ENCODE measurements at places on chromosomes 13 and 19.

DNA sequence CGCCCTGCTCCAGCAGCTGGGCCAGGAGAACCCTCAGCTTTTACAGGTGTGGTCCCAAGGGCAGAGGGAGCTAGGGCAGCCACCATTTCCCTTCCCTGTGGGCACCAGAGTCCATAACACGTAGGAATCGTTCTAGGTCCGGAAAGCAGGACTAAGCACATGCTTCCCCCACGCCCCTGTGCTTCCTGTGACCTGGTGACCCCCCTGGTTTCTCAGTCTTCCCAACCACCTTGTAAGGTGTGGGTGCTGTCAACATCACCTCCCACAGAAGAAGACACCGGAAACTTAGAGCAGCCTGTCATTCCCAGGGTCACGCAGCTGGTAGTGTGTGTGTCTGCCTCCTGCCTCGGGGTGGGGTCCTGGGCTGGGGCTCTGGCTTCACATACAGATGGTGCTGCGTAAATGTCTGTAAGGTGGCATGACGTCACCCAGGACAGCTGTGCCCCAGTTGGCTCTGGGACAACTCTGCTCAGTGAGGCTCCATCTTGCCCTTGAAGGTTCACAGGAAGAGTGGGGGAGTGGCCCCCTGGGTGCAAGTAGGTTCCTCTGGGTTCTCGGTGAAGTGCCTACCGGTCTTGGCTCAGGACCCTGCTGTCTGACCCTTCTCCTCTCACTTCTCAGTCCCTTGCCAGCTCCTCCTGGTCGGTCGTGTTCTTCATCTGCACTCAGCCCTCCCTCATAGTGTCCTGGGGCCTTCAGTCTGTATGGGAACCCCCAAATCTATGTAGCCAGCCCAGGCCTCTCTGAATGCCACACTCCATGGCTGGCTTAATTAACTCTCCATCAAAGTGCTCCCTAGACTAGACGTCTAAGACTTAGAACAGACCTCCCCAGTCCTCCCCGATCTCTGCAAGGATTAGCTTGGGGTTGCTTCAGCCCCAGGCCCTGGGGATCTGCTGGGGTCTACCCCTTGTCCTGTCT lies 4.0 kb downstream of the RAD23A start:
- DNase-seq = no peak

DNA sequence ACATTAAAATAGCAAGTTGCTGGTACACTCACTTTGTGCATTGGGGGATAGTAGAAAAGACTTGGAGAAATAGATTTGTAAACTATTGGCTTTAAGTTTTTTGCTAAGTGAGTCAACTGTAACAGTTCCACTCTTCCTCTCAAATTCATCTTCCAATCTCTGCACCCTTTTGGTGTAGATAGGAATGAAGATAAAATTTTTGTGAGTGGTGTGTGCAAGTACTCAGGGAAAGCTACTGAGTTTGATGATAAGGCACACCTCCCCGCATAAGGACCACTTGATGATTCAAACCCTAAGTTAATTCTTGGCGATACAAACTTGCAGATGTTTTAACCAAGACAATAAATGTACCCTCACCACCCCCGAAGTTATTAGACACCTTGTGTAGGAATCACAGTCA lies 168.3 kb upstream of the SLITRK1 start:
- no peak for DNase-seq

DNA sequence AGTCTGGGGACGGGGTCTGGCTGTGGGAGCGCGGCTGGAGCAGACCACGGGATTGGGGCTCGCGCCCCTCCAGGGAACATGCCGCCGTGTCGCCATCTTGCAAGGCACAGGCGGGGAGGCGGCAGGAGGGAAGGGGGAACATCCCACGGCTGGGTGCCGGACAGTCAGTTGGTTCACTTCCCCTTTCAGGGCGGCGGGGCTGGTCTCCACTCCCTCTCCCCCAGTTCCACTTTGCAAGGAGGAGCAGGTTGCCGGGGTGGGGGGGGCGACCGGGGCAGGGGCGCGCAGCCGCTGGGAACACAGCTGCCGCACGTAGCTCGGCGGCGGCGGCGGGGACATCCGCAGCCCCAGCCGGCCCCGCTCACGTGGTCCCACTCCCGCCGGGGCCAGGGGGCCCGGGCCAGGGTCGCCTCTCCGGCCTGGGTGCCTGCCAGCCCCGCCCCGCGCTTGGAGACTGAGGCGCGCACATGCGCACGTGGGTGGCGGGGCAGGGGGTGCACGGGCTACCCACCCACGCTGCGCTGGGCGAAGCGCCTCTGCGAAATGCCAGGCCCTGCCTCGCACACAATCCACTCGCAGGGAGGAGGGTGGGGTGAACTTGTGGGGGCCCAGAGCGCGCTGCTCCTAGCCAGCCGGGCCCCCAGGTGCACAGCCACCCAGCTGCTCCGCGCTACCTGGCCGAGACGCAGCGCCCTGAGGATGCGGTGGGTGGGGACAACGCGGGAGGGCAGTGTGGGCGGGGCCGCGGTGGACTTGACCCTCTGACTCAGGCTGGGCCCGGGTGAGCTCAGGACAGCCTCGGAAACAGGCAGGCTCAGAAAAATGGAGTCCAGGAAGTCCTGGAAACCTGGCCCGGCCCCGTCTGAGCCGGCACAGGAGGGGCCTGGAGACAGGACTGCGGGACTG lies 6.4 kb downstream of the KLF16 start:
- DNase-seq = peak; percentile 85

- DNase-seq = peak; percentile 78
These were observed 73.9 kb upstream of the SLC10A2 start for GRCh38 chr13:103140001-103140671.

- no peak for DNase-seq
These were observed 70.1 kb downstream of the NALCN start for GRCh38 chr13:101346161-101346560.

GRCh38 chr19:53985863-53986262 lies 5.6 kb upstream of the CACNG6 start:
- no peak for DNase-seq

DNA sequence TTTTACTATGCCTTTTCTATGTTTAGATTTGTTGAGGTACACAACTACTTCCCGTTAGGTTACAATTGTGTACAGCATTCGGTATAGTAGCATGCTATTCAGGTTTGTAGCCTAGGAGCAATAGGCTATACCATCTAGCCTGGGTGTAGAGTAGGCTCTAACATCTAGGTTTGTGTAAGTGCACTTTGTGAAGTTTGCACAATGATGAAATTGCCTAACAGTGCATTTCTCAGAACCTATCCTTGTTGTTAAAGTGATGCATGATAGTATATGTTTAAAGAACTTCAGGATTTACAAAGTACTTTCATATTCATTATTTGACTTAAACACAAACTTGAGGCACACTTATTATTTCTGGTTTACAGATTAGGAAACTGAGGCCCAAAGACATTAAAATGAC lies 11.5 kb upstream of the SERPINE3 start:
- DNase-seq = no peak

DNA sequence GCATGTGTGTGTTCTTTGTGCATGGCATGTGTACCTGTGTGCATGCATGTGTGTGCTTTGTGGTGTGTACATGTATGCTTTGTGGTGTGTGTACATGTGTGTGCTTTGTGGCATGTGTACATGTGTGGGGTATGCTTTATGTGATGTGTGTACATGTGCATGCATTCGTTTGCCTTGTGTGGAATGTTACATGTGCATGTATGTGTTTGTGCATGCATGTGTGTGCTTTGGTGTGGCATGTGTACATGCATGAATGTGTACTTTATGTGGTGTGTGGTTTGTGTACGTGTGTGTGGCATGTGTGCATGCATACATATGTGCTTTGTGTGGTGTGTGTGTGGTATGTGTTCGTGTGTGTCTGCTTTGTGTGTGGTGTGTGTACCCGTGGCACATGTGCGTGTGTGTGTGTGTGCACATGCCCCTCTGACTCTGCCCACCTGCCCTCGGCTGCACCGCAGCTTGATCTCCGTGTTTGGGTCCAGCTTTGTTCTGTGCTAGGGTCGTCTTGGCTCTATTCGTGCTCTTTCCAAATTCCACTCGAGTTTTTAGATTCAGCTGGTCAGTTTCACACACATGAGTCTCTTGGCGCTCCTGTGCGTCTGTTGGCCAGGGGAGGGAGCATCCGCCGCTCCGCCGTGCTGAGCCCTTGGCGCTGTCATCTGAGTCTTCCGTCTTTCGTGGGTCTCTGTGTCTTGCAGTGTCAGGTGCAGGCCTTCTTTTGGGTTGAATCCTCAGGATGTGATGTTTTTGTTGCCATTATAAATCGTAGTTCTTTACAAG lies 46.5 kb upstream of the TFDP1 start:
- no peak for DNase-seq

DNA sequence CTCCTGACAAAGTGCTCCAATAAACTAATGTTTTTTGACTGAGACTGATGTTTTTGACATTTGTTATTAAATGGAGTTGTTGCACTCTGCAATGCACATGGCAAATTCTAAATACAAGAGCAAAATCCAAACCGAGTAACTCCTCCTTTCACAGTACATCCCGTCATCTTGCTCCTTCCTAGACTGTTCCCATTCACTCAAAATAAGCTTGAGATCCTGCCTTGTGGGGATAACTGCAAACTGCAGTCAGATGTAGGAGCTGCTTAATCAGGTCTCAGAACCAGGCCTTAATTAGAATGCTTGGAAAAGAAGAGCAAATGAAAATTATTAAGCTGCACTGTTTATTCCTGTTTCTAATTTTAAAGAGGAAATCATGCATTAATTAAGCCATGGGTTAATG lies 134.8 kb upstream of the SPRY2 start:
- DNase-seq = no peak

DNA sequence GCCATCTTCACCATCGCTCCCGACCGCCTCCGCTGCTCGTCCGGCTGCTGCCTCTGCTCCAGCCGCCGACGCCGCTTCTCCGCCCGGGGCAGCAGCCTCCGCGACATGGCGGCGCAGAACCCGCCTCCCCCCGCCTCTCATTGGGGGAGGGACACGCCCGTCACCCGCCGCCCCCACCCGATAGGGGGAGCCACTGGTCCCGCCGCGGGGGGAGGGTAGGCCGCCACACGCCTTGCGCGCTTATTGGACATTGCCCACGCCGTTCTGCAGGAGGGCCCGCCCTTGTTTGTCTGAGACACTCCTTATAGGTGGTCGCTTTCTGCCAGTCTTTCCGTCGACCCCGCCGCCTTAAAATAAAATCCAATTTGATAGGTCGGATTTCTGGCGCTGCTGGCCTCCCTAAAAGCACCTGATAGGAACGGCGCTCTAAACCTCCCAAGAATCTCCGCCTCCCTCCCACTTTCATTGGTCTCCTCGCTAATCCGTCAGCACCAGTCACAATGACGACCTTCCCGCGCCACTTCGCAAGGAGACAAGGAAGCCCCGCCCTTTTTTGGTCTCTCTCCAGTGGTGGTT lies at the start of gene HNRNPL:
Gene HNRNPL, minus strand, starts transcription at position 127 of the 576 bp plus-strand sequence. Its CDS starts 20 bp downstream, at position 107.
- peak; percentile 100 for DNase-seq

- no peak for DNase-seq
These were observed 60.7 kb downstream of the ZNF429 start for GRCh38 chr19:21566073-21566472.

DNA sequence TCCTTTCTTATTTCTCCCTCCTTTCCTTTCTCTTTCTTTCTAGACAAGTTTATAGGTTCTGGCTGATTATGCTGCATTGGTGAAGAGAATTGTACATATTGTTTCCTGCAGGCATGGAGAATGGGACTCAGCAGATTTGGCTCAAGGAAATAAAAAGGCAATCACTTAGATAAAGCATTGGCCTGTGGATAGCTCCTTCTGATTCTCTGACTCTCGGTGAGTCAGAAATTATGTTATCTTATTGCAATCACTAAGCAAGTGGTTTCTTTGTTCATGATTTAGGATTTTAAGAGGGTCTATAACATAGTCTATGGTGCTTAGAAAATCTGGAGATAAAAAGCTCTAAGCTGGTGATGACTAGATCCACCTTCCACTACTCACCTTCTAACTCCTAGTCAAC lies 54.0 kb upstream of the POSTN start:
- DNase-seq = no peak

- DNase-seq = no peak
These were observed 151.5 kb downstream of the RGCC start for GRCh38 chr13:41608839-41609177.

GRCh38 chr19:40460185-40460584 lies 5.4 kb downstream of the BLVRB start:
- no peak for DNase-seq

DNA sequence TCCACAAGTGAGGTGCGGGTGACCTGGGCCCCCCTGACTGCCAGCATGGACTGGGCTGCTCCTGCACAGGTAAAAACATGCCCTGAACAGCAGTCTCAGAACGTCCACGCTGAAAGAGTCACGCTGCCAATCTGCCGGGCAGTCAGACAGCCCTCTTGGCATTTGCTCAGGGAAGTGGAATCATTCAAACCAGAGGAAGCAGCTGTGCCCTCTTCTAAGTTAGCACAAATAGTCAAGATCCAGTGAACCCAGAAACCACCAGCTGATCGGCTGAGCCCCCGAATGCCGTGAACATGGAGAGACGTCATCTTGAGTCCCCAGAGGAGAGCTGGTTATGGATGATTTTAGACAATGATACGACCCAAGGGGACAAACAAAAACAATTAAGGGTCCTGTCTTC lies 34.4 kb downstream of the KLF2 start:
- DNase-seq = no peak

GRCh38 chr13:61692691-61693090 lies 277.0 kb upstream of the PCDH20 start:
- no peak for DNase-seq

DNA sequence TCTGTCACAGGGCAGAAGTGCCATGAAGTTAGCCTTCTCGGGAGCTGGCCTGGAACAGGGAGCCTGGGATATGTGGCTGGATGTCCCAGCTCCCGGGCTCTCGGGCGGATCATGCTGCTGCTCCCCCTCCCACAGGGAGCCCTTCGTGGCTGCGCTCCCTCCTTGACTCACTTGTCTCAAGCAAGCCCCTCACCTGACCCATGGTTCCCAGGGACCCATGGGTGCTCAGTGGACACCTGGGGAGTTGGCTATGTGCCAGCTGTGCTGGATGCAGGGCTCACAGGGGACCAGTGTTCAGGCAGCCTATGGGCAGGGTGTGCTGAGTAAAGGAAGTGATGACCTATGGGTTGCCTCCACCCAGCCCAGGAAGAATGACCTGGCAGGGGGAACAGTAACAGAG lies 213.1 kb upstream of the SGCG start:
- no peak for DNase-seq

DNA sequence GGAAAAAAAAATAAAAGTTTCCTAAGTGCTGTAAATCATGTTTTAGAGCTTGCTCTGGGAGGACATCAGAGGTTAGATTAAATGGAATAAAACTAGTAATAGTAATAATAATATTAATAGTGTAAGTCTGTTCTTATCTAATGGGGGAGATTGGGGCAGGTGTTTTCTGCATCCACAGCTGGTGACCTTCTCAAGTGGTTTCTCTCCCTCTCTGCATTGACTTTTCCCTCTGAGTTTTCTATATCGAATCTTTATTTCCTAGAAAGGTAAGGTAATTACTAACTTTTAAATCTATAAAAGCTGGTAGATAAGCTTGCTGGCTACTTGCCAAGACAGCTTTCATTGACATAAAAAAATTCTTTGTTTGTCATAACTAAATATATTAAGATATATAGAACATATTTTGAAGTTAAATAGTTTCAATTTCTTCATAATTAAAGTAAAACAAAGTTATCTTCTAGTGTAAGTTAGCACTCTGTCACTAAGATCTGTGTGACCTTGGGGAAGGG lies 49.6 kb upstream of the DIAPH3 start:
- DNase-seq = no peak

All from OCI-M1 (cell line).